Activated CD4-positive, alpha-beta T cell treated with anti-CD3 and anti-CD28 coated beads for 48 hours (primary cell): ENCODE measurements at places on chromosomes 6 and 20.

- DNase-seq: no peak
Measured at GRCh38 chr6:148495029-148495428, 152.4 kb downstream of the SASH1 start.

DNA sequence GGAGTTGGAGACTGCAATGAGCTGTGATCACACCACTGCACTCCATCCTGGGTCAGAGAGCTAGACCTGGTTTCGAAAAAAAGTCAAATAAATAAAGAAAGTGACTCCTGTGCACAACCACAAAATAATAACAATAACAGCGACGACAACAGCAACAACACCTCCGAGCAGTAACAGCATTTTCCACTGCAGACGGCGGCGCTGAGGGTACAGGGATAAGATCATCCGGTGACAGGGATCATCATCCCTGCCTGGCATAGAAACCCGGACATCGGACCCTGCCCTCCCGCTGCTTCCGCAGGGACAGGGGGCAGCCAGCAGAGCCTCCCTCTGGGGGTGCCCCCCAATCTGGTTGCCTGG is 11.5 kb downstream of the SRXN1 start:
- DNase-seq: no peak

- DNase-seq: no peak
Measured at GRCh38 chr20:39619271-39619785, 657.2 kb downstream of the DHX35 start.

- DNase-seq: no peak
Measured at GRCh38 chr6:163841326-163841725, 426.8 kb downstream of the QKI start.

- no peak for DNase-seq
Measured at GRCh38 chr20:58084966-58085365, 143.5 kb downstream of the ANKRD60 start.

- DNase-seq: no peak
Measured at GRCh38 chr6:142313284-142313683, 11.5 kb downstream of the ADGRG6 start.

- no peak for DNase-seq
Measured at GRCh38 chr20:35561671-35562070, 19.8 kb downstream of the ERGIC3 start.

- DNase-seq: no peak
Measured at GRCh38 chr6:24927985-24928745, 7.6 kb downstream of the RIPOR2 start.

GRCh38 chr6:129455126-129455769 is 254.7 kb downstream of the ARHGAP18 start:
- no peak for DNase-seq

- DNase-seq: no peak
Measured at GRCh38 chr6:33168284-33168601, 24.0 kb downstream of the COL11A2 start.

DNA sequence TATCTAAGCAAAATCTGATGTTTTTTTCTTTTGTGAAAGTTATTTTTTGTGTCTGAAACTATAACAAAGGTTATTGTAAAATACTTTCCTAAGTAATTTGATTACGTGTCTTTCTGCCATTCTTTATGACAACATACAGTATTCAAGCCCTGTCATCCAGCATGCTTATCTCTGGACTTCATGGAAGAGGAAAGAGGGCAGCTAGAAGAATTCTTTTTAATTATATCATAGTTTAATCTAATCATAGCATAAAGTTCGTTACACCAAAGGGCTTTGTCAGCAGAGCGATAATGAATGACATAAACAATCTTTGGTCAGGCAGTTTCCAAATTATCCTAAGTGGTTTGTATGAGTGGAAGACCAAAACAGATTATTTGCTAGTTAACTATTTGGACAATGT is 3.5 kb downstream of the ENPP3 start:
- no peak for DNase-seq
